ENCODE measurements at places on chromosomes 1 and 21.

DNA sequence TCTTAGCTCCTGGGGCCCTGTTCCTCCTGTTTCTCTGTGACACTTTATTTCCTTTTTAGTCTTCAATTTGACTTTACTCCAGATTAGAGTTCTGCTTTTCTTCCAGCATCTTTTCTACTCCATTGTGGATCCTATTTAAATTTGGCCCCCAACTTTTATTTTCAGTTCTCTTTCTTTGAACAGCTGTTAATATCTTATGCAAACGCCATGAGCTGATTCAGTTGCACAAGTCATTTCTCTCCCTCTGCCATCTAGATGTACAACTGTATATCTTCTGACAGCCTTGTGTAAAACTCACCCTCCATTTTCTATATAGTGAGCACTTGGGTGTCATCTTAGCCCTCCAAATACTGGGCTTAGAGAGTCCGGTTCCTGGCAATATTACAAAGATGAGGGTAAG is 42.2 kb downstream of the SPATA17 start:
- no peak for DNase-seq

GRCh38 chr1:114062477-114063099 is 83.3 kb downstream of the OLFML3 start:
- no peak for DNase-seq

- no peak for DNase-seq
Observed at GRCh38 chr1:223706077-223706973, 6.0 kb upstream of the CAPN2 start.

DNA sequence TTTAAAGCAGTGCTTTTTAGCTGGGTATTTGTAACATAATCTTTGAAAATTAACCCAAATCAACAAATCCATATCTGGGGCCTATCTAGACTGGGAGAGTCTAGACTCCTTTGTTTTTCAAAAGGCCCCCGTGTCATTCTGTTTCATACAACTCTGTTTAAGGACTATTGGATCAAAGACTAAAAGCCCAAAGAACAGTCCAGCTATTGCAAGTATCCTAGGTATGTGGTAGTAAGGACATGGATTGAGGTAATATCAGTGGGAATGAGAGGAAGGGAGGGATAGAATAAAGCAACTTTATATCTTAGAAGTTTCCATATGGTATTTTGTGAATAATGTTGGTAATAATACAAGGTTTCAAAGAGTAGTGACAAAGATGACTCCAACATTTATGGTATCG is 18.2 kb downstream of the KIF1B start:
- no peak for DNase-seq

DNA sequence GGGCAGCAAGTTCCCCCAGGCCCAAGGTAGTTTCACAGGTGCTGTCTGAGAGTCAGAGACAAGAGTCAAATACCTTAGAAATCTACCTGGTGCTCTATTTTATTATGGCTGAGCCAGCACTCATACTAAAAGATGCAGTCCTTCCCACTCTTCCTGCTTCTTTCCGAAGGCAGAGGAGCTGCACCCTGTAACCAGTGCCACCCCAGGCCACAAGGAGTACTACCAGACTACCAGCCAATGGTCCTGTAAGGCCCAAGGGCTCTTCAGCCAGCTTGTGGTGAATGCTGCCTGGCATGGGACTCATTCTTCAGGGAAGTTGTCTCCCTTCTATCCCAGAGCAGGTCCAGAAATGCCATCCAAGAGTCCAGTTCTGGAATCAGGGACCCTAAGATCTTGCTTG is 203.8 kb upstream of the DUSP10 start:
- DNase-seq: no peak

- no peak for DNase-seq
Observed at GRCh38 chr1:159173320-159173719, 1.9 kb downstream of the CADM3 start.

DNA sequence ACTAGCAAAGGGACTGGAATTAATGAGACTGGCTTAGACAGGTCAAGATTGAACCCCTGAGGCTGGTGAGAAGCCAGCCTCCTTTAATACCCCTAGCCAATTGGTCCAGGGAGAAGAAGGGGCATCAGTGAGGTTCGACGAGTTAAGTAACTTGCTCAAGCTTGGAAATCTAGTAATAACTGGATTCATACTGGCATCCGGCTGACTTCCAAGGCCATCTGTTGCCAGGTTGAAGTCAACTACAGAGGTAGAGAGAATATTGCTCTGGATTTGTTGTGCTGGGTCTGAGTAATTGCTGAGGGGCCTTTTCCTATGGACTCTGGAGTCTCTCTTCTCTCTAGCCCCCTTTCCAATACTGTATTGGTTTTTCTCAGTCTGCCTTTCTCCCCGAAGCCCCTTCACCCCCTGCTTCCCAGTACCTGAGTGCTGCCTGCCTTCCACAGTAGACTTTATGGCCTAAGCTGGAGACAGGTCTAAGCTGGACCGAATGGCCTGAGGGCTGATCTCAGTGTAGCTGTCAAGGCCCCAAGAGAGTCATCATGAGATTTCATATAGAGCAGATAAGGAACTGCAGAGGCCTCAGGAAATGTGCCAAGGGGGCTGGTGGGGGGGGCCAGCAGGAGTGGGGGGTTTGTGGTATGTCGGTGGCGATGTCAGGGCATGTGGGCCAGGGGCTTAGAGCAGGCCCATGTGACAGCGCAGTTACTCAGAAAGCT is 42.4 kb upstream of the IL19 start:
- no peak for DNase-seq

GRCh38 chr1:70807088-70807664 is 240.4 kb downstream of the PTGER3 start:
- DNase-seq: no peak

DNA sequence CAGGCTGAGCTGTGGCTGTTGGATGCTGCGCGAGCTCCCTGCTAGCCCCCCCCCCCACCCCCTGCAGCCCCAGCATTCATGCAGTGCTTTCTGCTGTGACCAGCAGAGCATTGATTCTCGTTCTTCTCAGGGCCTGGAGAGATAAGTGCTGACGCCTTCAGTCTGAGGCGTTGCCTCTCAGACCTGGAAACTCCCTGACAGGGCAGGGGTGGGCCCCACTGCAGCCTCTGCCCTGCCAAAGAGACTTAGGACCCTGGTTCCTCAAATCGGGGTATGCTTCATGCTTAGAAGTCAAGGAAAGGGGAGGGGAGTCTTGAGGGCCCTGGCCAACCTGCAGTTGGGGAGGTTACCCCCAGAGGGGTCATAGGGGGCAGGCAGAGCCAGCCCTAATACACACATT is 38.5 kb downstream of the PTPRF start:
- DNase-seq: no peak

DNA sequence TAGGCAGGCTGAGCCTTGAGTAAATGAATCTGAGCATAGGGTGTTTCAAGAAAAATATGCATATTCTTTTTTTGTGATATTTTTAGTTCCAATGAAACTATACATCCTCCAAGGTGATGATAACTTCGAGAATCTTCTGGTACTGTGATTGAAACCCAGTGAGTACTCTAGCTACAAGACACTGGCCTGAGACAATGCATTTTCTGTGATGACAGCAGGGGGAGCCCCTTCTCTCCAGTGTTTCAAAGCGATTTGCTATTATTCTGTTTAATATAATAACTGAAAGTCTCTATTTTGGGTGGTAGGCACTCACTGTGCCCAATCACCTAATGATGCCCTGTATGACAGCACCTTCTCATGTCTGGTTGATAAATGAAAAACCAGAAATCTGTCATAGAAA is 12.1 kb downstream of the IRF2BP2 start:
- DNase-seq: peak; percentile 30

- DNase-seq: no peak
Observed at GRCh38 chr1:161137881-161138280, 5.4 kb upstream of the DEDD start.

DNA sequence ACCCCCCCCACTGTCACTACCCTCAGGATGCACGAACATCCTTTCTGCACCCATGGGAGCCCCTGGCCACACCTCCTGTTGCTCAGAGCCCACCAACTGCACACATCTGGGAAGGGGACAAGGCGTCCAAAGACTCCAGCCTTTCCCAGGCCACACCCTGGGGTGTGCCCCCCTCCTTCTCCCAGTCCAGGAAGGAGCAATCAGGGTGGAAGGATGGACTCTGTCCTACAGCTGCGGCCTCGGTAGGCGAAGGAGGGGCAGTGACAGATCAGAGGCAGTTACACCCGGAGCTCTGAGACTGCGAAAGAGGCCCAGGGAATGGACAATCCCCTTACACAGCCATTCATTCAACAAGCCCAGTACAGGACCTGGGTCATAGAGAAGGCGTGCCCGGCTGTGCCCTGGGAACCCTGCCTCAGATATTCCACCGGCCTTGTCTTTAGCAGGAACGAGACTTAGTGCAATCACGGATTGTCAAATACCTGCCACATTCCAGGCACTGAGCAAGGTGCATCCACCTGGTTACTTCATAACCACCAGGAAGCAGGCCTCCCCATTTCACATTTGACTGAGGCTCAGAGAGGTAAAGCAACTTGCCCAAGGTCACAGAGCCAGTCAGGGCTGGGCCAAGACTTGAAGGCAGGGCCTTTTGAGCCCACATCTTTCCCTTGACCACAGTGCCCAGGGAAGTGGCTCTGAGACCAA is 9.4 kb downstream of the HSPG2 start:
- DNase-seq: no peak

GRCh38 chr1:66489972-66490601 is 43.9 kb upstream of the SGIP1 start:
- DNase-seq: no peak

GRCh38 chr1:165235777-165236291 is 120.7 kb downstream of the LMX1A start:
- no peak for DNase-seq

GRCh38 chr1:15523104-15524020 is 653 bp downstream of the CASP9 start:
- no peak for DNase-seq

- DNase-seq: no peak
Observed at GRCh38 chr1:192795916-192796618, 12.8 kb upstream of the RGS2 start.

GRCh38 chr1:23168079-23168444 is 594 bp downstream of the LUZP1 start:
- no peak for DNase-seq

DNA sequence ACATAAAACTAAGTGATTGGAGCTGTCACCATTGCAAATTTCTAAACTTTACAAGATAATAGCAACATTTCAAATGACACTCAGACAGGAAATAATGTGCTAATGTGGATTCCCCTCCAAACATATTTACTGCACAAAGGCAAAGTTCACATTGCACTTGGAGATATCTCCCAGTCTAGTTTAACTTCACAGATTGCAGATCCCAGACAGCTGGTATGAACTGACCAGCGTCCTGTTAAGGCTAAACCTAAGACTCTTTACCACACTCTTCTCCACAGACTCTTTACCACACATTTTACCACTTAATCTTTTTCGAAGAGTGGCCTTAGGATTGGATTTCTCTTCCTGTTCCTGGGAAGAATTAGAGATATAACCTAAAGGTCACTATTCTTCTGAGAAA is 40.6 kb upstream of the HSD3B1 start:
- no peak for DNase-seq

DNA sequence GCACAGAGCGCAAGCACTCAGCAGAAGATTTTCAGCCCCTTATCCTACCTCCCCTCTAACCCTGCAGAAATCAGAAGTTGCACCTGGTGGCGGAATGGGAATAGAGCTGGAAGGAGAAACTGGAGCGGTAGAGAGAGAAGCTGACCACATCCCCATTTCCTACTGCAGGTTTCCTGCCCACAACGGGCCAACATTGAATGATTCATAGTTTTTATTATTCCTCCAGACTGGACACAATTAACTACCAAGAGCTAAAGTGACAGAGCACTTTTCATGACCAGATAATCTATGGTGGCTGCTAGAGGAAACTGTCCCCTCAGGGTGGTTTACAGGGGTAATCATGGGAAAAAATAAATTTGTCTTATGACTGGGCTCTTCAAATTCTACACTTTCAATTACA is 21.3 kb upstream of the LRRC8D start:
- DNase-seq: no peak

- DNase-seq: no peak
Observed at GRCh38 chr1:234915924-234916675, 212.5 kb downstream of the TOMM20 start.

- no peak for DNase-seq
Observed at GRCh38 chr1:110896090-110896489, 23.1 kb downstream of the CD53 start.

GRCh38 chr1:26020330-26020768 is 1.2 kb upstream of the EXTL1 start:
- no peak for DNase-seq

DNA sequence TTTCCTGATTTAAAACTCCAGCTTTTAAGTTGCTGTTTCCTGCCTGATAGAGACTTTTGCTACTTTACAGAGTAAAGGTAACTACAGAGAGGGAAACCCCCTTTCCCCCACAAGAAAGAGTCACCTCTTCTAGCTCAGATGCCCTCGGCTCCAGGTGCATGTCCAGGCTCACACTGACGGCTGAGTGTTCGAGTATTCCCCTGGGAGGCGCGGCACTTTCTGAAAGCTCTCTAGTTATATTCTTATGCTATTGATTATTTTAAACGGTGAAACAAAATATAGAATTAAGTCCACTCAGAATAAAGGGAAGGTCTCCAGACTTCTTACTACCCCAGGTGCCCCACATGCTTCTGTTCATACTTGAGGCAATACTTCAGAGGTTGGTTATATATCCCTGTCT is 160.3 kb upstream of the FMN2 start:
- no peak for DNase-seq

GRCh38 chr1:14682941-14683621 is 84.6 kb downstream of the KAZN start:
- DNase-seq: no peak

DNA sequence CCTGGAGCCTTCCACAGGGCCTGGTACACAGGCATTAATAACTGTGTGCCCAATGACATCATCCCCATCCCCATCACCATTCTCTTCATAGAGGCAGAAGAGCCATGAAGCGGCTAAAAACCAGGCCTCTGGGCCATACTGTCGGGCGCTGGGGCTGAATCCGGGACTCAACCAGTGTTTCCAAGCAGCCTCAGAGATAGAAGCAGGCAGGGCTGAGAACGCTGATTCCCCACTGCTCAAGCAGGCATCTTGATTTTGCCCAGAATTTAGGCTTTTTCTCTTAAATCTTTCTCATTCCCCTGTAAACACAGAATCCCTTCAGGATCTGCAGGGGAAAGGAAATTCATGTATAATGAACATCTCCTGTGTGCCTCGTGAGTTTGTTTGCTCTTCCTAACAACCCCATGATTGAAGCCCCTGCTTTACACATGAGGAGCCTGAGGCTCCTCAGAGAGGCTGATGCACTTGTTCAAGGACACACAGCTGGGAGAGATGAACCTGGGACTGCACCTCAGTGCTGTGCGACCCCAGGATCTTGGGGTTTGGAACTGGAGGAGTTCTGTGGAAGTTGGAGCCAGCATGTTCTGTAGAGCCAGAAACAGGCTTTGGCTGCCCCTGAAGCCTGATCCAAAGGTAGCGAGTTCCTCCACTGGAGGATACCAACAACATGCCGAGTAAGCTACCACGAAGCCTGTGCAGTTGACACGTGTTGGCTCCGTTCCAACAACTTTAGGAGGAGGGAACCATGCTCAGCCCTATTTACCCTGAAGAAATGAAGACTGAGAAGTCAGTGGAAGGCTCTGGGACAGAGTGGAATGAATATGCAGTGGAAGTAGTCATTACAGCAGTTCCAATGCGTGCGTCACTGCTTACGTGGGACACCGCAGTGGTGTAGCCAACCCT is 55.5 kb downstream of the EDN2 start:
- DNase-seq: no peak
